CD8-positive, alpha-beta memory T cell (primary cell): ENCODE measurements at places on chromosomes 3 and 15. TPM values are rescaled to one million over a fixed set of nuclear protein-coding genes. Genes with fewer than 3 reads are reported as not detected.

- no peak for DNase-seq
Measured at GRCh38 chr15:84983294-84983693, 1.6 kb downstream of the PDE8A start.

DNA sequence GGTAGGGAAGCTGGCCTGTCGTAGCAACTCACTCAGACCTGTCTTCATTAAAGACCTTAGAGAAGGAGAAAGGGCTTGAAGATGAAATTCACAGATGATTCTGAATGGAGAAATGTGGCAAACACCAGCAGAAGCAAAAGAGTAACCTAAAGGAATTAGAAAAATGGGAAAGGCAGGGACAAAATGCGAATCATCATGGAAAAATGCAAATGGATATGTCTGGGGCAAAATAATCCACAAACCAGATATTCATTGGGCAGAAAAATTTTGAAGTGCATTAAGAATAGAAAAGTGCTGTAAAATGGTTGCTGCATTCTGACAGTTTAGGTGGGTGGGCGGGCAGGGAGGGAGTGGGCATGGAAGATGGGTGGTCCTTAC is 156.9 kb upstream of the RASGRP1 start:
- DNase-seq, result no peak

KLF15 gene
- 0.11 TPM for total RNA-seq

CHL1 gene
- total RNA-seq, result not detected

- DNase-seq, result no peak
Measured at GRCh38 chr3:99355465-99355864, 282.9 kb upstream of the COL8A1 start.

EXD1 gene
- not detected for total RNA-seq

DNA sequence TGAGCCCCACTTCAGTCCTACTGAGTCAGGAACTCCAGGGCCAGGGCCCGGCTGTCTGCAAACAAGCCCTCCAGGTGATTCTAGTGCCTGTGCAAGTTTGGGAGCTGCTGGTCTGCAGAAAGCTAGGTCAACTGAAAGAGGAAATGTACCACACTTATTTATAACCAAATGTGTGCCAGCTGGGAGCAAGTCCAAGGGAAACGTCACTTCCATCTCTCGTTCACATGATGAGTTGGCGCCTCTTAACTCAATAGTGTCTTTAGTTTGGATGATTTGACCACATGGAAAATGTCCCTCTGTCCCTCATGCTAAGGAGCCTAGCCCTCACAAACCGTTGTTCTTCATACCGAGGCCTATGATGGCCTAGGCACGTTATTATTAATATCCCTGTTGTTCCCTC is 43.2 kb downstream of the GOLGA8S start:
- DNase-seq, result no peak

C2CD4B gene
- total RNA-seq, result not detected

GRCh38 chr3:149152420-149152819 is 23.0 kb downstream of the HPS3 start:
- DNase-seq, result no peak

DNA sequence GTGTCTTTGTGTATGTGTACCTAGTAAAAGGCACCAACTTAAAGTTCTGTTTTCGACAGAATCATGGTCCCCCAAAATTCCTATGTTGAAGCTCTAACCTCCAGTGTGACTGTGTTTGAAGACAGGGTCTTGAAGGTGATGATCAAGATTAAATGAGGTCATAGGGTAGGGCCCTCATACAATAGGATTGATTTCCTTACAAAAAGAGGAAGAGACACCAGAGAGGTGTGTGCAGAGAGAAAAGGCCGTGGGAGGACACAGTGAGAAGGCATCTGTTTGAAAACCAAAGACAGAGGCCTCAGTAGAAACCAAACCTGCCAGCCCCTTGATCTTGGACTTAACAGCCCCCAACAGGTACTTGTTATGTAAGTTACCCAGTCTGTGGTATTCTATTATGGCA is 52.0 kb upstream of the CORO2B start:
- DNase-seq, result no peak

DNA sequence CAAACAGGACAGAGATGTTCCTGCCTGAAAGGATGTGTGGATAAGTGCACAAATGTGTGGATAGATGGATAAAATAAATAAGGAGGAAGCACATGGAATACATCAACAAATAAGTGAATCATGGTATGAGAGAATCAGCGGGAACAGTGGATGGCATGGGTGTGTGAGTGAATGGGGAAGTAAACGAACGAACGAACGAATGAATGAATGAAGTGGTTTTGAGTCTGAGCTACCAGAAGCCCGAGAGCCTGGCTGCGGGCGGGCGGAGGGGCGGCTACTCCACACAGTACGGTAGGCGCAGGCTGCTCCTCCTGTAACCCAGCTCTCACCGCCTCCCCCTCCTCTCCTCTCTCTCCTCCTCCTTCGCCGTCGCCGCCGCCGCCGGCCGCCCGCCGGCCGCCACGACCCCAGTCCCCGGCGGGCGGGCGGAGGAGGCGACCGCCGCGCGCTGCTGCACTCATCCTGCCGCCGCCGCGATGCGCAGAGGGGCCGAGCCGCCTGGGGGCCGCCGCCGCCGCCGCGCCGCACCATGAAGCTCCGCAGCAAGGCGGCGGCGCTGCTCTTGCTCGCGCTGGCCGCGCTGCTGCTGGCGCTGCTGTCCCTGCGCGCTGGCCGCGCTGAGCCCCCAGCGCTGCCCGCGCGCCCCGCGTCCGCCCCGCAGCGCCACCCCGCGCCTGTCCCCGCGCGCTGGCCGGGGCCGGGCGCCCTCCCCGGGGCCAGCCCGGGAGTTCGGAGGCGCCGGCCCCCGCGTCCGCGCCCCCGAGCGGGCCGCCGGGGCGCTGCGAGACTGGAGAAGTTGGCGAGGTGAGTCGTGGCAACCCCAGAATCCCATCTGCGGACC is at the start of gene GXYLT2:
GXYLT2 (plus strand) TSS at position 342 of the 841 bp plus-strand sequence; CDS start at position 530, 188 bp downstream.
- peak; percentile 9 for DNase-seq

GRCh38 chr3:17672506-17672905 is 69.9 kb downstream of the TBC1D5 start:
- DNase-seq, result no peak

PLS1 gene
- 3.7 TPM for total RNA-seq

- no peak for DNase-seq
Measured at GRCh38 chr3:150535204-150535603, 11.1 kb downstream of the SERP1 start.
